ENCODE measurements at places on chromosomes 13 and 19. TPM values are rescaled to one million over a fixed set of nuclear protein-coding genes. Genes with fewer than 3 reads are reported as not detected.

Gene PSG6
- not detected for total RNA-seq

Gene KIR2DL1
- not detected for total RNA-seq

Gene SIGLEC12
- total RNA-seq = not detected

Gene C2CD4C
- 14.6 TPM for total RNA-seq

Gene LAIR1
- not detected for total RNA-seq

Gene PRSS57
- not detected for total RNA-seq

Data from H9 (cell line).